ENCODE measurements at places on chromosomes 2 and 18.

- DNase-seq, result no peak
Observed at GRCh38 chr2:30777661-30778505, 29.4 kb downstream of the CAPN13 start.

- DNase-seq, result no peak
Observed at GRCh38 chr2:68765739-68766375, 31.2 kb downstream of the ARHGAP25 start.

- DNase-seq, result no peak
Observed at GRCh38 chr2:106339609-106340008, 128.6 kb downstream of the RGPD3 start.

- no peak for DNase-seq
Observed at GRCh38 chr2:220662431-220662830, 909.7 kb downstream of the EPHA4 start.

Measured in activated CD4-positive, alpha-beta T cell treated with anti-CD3 and anti-CD28 coated beads for 24 hours (primary cell).